ENCODE measurements at places on chromosomes 2 and 18.
A peak's percentile ranks its signal among the peaks of the same experiment; 100 is the strongest.

GRCh38 chr2:236434593-236434992 is 135.0 kb upstream of the ACKR3 start:
- DNase-seq = no peak

DNA sequence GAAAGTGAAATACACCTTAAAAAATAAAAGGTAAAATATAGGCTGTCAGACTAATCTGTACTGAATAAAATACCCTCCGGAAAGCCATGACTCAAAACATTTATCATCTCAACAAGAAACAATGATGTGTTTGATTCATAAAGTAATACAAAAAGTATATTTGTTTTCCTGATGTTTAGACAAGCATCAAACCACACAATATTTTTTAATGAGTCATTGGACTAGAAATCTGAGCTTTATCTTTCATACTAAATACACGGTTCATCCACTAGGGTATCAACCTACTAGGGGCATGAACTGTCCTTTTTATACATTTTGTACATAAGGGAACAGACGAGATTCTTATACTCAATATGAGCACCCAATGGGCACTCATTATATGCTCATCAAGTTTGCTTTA is 31.3 kb downstream of the CD226 start:
- no peak for DNase-seq

DNA sequence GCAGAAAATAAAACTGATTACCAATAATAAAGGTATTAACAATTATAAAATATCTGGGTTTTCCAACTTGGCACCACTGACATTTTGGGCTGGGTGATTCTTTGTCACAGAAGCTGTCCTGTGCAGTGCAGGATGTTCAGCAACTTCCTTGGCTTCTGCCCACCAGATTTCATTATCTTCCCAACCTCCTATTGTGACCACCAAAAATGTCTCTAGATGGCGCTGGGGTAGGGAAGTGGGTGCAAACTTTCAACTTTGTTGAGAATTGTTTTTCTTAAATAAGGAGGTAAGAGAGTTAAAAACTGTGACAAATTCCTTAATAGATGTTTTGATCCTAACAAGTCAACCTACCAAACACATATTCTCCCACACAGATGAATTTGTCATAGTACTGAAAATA is 90.1 kb downstream of the GAREM1 start:
- no peak for DNase-seq

GRCh38 chr2:235769046-235769445 is 275.2 kb downstream of the AGAP1 start:
- DNase-seq = no peak

GRCh38 chr18:14974088-14974487 is 226.1 kb downstream of the ANKRD30B start:
- DNase-seq = no peak

- no peak for DNase-seq
Measured at GRCh38 chr2:66766582-66766981, 331.7 kb downstream of the MEIS1 start.

DNA sequence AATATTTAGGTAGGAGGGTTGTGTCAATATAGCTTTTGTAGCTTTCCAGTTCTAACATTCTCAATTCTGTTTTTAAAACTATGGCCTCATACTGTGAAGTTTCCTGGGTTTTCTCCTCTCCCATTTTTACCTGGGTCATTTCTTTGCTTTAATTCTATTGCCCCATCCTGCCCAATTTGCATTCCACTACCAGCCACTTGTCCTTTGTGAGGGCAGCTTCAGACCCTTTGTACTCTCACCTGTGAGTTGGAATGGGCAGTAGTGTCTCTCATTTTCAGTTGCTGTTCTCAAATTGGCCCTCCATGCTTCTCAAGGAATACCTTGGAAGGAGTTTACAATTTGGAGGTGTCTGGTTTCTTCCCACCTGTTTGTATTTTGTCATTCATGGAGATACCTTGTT is 108.4 kb downstream of the CAMKMT start:
- no peak for DNase-seq

- no peak for DNase-seq
Measured at GRCh38 chr2:195706161-195706900, 49.3 kb downstream of the SLC39A10 start.

DNA sequence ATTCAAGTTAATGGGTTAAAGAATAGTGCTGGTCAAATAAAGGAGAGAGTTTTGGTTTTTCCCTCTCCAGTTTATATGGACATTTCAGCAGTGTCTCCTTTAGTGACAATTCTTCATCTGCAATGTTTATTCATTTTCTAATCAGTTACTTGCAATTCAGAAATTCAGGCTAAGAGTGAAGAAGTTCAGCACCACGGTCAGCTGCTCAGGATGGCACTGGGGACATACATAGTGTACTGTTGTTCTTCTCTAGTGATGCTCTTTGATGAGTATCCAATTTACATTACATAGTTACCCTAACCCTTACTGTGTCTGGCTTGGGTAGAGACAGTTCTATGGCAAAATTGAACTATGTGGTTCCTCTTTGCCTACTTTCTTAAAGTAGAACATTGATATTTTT is 412.7 kb downstream of the CNTNAP5 start:
- DNase-seq = no peak

GRCh38 chr18:51342815-51343214 is 145.3 kb upstream of the MEX3C start:
- peak; percentile 14 for DNase-seq

DNA sequence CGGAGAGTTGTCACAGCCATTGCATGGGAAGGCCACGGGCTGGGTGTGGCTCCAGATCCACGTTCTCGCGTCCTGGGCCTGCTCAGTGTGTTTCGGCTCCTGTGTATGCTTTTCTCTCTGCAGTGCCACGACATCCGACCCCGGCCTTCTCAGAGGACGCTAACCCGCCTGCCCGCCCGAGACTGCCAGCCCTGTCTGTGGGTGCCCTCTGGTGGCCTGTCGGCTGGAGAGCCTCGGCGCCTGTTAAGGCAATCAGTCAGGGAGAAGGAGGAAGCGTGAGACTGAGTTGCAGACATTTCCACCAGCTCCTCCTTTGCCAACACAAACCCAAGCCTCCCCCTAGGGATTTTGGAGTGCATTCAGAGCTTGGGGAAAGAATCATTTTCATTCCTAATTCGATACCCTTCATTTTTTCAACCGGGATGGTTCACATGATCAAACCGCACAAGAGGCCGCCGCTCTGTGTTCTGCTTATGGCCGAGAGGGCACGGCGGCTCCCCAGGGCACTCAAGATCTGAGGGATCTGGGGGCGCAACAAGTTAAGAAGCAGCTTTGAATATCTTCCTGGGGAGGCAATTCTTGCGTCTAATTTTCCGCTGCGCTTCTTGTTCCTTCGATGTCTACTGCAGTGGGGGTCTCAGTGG is 37.5 kb upstream of the ZBTB7C start:
- peak; percentile 73 for DNase-seq

DNA sequence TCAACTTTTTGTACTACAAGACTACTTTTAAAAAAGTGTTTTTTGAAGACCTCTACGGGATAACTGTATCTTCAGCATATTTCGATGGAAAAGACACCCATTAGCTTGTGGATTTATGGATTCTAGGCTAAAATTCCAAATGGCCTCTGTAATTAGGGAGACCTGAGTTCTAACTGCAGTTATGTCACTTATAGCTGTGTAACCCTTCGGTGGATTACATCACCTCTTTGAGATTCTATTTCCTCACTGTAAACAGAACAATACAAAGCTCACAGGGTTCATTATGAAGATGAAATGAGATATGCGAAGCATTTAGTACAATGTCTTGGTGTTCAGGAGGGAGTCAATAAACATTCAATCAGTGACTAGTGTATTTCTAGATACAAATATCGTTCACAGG is 24.2 kb downstream of the LMAN2L start:
- DNase-seq = no peak

DNA sequence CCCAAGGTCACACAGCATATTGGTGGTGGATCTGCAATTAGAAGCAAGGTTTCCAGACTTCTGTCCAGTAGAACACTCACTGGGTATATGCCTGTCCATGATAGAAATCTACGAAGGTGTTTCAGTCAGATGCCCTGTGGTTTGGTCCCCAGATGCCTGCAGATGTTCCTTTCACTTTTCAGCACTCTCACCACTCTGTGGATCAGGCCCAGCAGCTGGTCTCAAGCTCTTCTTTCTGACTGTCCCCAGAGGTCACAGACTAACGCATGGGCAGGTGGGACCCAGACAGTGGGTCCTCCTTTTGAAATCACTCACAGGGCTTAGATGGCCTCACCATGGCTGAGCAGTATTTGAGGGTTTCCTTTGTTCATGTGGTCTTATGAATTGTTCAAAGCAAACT is 376.5 kb downstream of the ALK start:
- no peak for DNase-seq

DNA sequence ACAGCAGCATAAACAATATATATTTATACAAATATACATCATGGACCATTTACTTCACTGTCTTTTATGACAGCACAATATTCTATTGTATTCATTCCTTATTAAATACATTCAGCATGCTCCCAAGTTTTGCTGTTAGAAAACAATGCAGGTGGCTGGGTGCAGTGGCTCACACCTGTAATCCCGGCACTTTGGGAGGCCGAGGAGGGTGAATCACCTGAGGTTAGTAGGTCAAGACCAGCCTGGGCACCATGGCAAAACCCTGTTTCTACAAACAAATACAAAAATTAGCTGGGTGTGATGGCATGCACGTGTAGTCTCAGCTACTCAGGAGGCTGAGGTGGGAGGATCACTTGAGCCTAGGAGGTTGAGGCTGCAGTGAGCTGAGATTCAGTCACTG is 39.0 kb downstream of the NPC1 start:
- no peak for DNase-seq

DNA sequence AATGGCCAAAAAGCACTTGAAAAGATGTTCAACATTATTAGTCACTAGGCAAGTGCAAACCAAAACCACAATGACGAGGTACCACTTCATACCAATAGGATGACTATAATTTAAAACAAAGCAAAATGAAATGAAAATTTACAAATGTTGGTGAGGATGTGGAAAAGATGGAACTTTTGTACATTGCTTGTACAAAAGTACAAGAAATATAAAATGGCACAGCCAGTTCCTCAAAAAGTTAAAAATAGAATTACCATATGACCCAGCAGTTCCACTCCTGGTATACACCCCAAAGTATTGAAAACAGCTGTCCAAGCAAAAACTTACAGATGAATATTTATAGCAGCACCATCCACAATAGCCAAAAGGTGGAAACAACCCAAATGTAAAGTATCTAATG is 107.8 kb upstream of the XPO1 start:
- DNase-seq = no peak

GRCh38 chr18:31241425-31241824 is 76.5 kb upstream of the DSG1 start:
- no peak for DNase-seq

GRCh38 chr2:43265421-43265820 is 39.0 kb upstream of the ZFP36L2 start:
- no peak for DNase-seq

- DNase-seq = no peak
Measured at GRCh38 chr2:117702098-117702497, 112.4 kb upstream of the DDX18 start.

GRCh38 chr2:207226671-207227061 is 60.9 kb upstream of the KLF7 start:
- no peak for DNase-seq

- DNase-seq = no peak
Measured at GRCh38 chr2:127614731-127615130, 31.2 kb upstream of the GPR17 start.

- DNase-seq = peak; percentile 89
Measured at GRCh38 chr2:26503231-26503880, 25.4 kb upstream of the OTOF start.

DNA sequence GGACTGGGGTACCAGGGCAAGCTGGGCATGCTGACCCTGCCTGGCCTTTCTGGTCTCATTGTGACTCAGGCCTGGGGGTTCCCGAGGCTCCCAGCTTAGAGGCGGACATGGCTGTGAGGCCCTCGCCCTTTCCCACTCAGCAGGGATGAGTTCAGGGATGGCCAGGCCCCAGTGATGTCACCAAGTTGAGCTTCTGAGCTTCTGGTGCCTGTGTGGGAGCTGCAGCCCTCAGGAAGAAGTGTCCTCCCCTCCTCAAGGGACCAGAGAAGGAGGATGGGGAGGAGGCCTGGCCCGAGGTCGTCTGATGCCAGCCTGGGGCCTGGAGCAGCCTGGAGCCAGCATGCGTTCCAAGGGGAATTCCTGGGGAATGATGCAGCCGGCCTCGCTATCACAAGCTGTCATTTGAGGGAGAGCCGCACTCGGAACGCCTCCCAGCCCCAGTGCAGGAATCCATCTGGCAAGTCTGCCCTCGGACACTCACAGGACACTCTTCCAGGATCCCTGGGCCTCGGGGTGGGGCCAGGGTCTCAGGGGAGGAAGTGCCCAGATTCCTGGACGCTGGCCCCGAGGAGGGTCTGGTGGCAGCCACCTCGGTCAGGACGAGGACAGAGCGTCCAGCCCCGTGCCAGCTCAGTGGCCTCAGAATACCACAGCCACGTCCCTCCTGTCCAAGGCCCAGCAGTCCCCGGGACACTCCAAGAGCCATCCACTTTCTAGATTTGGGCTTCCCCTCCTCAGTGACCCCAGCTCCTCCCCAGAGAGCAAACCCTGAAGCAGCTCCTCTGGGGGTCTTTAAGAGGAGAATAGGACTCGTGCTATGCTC is 61.2 kb upstream of the GPC1 start:
- DNase-seq = no peak

DNA sequence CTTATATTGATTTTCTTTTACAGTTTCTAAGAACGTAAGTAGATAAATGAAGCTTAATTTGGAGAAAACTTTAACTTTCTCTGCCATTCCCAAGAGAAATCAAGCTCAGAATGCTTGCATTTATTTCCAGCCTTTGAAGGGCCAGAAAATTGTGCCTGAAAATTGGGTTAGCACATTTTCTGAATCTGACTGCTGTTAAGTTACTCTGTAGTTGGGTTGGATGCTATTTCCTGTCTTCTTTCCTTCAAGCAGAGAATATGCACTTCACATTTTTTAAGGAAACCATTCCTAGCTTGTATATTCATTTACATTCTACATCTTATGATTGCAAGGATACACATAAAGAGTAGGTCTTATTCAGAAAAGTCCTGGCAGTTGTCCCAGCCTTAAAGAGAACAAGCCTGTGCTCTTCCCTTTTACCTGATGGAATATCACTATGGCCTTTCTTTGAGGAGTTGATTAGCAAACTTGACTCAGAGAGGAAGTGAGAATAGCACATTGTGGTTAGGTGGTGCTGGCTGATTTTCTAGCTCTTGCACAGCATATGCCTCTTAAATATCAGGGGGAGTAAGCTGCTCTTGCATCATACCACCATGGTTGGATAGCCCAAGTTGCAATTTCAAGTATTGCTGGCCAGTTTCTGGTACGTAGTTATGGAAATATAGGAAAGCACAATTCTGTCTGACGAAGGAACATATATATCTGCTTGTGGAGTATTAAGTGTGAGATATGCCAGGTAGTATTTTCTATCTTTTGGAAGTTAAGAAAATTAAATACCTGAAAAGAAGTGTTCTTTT is 133.7 kb downstream of the COMMD1 start:
- peak; percentile 12 for DNase-seq

DNA sequence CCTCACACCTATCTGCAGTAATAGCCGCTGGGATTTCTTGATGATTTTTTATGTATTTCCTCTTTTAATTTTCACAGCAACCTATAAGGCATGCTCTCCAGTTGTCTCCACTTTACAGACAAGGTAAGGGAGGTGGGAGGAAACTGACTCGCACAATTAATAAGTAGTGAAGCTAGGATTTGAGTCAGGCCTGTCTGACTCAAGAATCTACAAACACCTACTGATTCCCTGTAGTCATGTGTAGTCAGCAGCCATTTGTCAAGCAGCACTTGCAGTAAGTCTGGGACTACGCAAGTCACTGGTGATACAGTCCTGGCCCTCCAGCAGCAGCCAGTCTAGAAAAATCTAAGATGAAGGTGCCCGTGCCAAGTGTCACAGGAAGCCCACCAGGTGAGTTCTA is 193.6 kb upstream of the PKDCC start:
- DNase-seq = peak; percentile 25
